ENCODE measurements at places on chromosomes 12 and 14. TPM values are rescaled to one million over a fixed set of nuclear protein-coding genes. Genes with fewer than 3 reads are reported as not detected.

DNA sequence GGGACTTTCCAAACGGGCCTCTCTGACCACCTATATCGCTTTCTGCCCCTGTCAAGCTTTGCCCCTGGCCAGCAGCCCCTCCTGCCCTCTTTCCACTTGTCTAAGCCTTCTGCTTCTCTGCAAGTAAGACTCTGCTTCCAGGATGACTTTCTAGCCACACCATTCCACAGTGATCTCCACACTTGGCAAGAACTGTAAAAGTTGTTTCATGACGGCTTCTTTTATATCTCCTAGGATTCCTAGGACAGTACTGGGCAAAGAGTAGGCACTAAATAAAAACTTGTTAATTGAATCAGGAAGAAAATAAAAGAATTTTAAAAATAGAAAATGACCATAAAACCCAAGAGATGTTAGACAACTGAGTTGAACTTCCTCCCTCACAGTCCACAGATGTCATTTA lies 1.8 kb upstream of the PTPN21 start:
- H3K27me3 ChIP-seq = peaks cover 46% of the 10 kb centered on the region
- no peak overlapping the region for H3K27ac ChIP-seq
- no peak for DNase-seq
- no peaks in the 10 kb centered on the region for H3K36me3 ChIP-seq
- H3K4me3 ChIP-seq = no peak overlapping the region

The KRT81 gene
- total RNA-seq = 1.3 TPM

DNA sequence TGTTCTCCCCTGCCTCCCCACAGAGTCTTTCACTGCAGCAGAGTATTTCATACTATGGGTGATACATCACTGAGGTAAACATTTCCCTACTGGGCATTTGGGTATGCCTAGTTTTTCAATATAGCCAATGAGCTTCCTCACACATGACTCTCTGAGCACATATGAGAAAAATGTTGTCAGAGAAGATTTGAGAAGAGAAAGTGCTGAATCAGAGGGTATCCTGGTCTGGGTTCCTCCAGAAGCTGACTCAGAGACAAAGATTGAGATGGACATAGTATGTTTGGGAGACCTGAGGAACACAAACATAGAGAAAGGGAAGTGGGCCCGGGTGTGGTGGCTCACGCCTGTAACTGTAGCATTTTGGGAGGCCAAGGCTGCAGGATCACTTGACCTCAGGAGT lies 12.6 kb downstream of the SLC8B1 start:
- H3K27me3 ChIP-seq = no peaks in the 10 kb centered on the region
- DNase-seq = no peak
- H3K4me3 ChIP-seq = no peak overlapping the region

DNA sequence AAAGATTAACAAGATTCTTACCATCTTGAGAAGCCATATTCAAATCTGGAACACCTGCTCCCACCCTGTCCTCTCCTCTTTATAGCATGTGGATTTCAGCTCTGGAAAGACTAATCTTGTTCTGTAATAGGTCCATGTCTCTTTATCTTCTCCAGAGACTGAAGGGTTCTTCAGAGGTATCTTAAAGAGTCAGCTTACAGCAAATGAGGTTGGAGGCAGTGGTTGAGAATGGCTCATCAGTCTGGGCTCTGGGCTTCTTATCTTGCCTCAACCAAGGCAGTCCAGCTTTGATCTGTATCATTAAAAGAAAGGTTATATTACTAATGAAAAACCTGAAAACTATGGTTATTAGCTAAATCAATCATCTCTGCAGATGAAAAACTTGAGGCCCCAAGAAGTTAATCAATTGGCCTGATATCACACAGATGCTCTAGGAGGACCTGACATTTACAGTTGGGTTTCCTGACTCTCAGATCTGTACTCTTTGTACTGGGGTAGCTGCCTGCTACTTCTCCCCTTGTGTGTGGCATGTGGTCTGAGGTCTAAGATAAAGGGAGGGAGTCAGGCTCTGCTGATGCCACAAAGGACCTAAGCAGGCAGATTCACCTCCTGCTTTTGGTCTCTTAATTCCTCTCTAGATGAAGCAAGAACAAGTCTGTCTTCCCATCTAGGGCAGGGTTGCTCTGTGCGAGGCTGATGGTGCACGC lies 1.7 kb upstream of the AKAP6 start:
- DNase-seq = peak; percentile 7
- H3K27me3 ChIP-seq = no peaks in the 10 kb centered on the region
- H3K27ac ChIP-seq = no peak overlapping the region
- no peaks in the 10 kb centered on the region for H3K36me3 ChIP-seq

DNA sequence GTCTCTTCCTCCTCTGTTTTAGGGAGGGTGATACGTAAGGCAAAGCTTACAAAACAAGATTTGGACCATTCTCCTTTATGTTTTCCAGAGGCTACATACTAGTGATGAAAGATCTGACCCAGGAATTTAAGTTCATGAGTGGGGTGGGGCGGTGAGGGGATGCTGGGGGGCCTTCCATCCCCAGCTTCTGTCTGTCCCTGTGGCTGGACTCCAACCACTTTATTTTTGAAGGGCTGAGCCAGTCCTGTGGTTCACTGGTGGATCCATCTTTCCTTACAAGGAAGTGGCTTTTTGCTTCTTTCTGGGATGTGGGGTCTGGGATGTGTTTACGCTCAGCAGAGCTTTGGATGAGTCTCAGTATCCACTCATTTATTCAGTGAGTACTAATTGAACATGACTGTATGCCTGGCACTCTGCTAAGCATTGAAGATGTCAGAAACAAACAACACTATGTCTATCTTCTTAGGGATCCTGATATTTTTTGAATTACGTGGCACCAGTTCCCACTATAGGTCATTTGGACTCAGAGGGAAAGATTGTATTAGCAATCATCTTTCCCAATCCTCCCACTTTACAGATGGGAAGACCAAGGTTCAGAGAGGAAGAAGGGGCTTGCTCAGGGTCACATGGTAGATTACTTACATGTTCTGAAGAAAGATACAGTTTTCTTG lies 291.8 kb upstream of the TBX3 start:
- H3K27ac ChIP-seq = no peak overlapping the region
- no peaks in the 10 kb centered on the region for H3K4me1 ChIP-seq
- no peak overlapping the region for H3K4me3 ChIP-seq
- no peak for DNase-seq

- H3K36me3 ChIP-seq = no peaks in the 10 kb centered on the region
- no peaks in the 10 kb centered on the region for H3K27me3 ChIP-seq
- H3K27ac ChIP-seq = no peak overlapping the region
- DNase-seq = no peak
- H3K4me1 ChIP-seq = no peaks in the 10 kb centered on the region
Observed at GRCh38 chr12:1552911-1553491, 41.4 kb downstream of the FBXL14 start.

DNA sequence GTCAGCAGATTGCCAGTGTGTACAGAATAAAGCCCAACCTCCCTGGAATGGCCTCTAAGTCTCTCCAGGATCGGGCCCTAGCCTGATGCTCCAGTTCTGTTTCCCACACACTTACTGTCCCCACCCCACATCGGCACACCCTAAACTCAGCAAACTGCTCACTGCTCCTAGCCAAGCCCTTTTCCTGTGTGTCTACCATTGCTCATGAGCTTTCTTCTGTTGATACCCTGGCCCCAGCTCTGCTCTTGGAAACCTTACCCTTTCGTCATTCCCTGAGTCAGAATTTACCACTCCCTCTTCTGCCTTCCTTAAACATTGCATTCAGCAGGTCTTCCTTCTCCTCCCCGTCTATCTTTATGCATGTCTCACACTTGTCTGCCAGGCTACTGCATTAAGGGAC lies 158.9 kb downstream of the TMX1 start:
- H3K27ac ChIP-seq = no peak overlapping the region
- no peak overlapping the region for H3K4me3 ChIP-seq
- H3K36me3 ChIP-seq = no peaks in the 10 kb centered on the region
- no peaks in the 10 kb centered on the region for H3K27me3 ChIP-seq

- no peaks in the 10 kb centered on the region for H3K4me1 ChIP-seq
- H3K27me3 ChIP-seq = no peaks in the 10 kb centered on the region
- DNase-seq = no peak
- no peak overlapping the region for H3K27ac ChIP-seq
Observed at GRCh38 chr14:50594577-50595316, 34.8 kb downstream of the ATL1 start.

- no peaks in the 10 kb centered on the region for H3K36me3 ChIP-seq
- DNase-seq = no peak
- no peak overlapping the region for H3K27ac ChIP-seq
- no peak overlapping the region for H3K4me3 ChIP-seq
- no peaks in the 10 kb centered on the region for H3K4me1 ChIP-seq
- no peaks in the 10 kb centered on the region for H3K27me3 ChIP-seq
Observed at GRCh38 chr14:49920935-49921334, 28.1 kb downstream of the ARF6 start.

The RNASE1 gene
- total RNA-seq = not detected

DNA sequence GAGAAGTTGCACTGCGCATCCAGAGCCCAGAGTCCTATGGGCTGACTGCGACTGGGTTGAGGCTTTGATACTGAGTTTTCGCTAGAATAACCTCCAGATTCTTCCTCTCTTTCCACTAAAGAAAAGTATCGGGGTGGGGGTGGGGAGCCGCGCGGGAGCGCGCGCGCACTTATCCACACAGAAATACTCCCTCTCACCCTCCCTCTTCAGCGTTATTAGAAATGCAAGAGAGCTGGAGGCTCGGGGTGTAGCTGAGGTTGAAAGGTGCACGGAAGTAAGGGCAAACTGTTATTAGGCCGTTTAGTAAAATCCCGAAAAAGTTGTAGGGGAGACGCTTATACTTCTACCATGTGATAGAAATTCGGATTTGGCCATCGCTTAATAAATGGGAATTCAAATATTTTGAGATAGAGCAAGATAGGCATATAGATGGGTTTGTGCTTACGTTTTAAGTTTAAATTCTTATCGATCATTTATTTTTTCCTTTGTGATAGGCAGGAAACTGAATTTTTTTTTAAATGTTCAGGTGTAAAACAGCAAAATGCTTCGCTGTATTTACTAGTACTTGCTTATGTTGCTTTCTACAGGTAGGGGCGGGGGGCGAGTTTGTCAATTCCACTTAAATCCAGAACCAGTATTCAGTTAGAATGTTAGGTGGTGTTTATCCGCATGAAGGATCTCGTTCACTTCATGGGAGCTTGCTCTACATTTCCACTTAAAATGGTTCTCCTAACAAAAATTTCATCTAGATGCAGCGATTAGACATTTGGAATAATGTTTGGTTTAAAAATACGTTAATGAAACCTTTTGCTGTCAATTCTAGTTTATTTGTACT lies 1.1 kb downstream of the ARHGAP5 start:
- peak; percentile 63 for DNase-seq
- peaks cover 9% of the 10 kb centered on the region for H3K4me1 ChIP-seq
- peak overlapping the region; percentile 93 for H3K4me3 ChIP-seq
- no peaks in the 10 kb centered on the region for H3K27me3 ChIP-seq

The RND1 gene
- 5.6 TPM for total RNA-seq

- no peak overlapping the region for H3K4me3 ChIP-seq
- no peak for DNase-seq
- no peaks in the 10 kb centered on the region for H3K36me3 ChIP-seq
- H3K27me3 ChIP-seq = no peaks in the 10 kb centered on the region
- H3K27ac ChIP-seq = no peak overlapping the region
Observed at GRCh38 chr12:51335931-51336330, 10.5 kb downstream of the CELA1 start.

The CIROP gene
- total RNA-seq = not detected

GRCh38 chr14:100889641-100890040 lies 13.9 kb downstream of the RTL1 start:
- no peaks in the 10 kb centered on the region for H3K27me3 ChIP-seq
- no peak overlapping the region for H3K27ac ChIP-seq
- no peaks in the 10 kb centered on the region for H3K36me3 ChIP-seq
- H3K4me3 ChIP-seq = no peak overlapping the region
- H3K4me1 ChIP-seq = no peaks in the 10 kb centered on the region
- DNase-seq = peak; percentile 5

DNA sequence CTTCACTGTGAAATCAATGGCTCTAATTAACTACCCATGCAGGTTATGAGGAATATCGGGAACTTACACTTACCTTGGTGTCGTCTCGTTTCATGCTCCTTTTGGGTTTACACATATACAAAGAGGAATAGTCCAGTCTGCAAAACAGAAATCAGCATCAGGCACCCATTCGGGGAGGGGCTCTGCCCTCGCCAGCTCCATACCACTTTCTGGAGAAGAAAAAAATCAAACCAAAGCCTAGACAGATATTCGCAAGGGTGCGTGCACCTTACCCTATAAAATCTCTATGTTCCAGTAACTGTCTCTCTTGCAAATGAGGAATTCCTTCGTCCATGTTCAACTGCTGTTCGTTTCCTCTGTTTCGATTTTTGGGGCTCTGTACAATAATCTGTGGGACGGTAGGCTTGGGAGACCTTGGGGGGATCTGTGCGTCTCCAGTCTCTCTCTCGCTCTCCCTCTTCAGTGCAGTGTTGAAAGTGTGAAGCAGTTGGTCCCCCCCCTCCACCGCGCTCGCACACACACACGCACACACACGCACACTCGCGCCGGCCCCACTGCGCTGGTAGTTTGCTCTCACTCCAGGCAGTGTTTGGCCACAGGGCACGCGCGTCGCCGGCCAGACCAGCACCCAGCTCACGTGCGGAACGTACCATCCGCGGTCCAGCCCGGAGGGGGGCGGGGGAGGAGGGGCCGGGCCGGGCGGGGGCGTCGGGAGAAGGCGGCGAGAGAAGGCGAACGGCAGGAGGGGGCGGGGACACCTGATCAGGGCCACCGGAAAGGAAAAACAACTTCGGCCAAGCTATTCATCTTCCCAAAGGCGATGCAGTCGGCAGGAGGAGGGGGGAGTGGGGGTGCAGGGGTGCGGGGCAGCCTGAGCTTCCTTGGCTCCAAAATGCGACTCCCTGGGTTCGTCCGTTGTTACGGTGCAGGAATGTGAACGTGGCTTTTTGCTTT lies at the start of gene BHLHE41:
BHLHE41 (minus strand) TSS at position 592 of the 954 bp plus-strand sequence; CDS start at position 334, 258 bp downstream.
- peaks cover 52% of the 10 kb centered on the region for H3K27me3 ChIP-seq
- H3K4me1 ChIP-seq = peaks cover 35% of the 10 kb centered on the region
- H3K4me3 ChIP-seq = peak within 1 kb of the TSS; percentile 38
- no peaks in the 10 kb centered on the region for H3K36me3 ChIP-seq
- no peak for DNase-seq

The KLRK1 gene
- 543 TPM for total RNA-seq

GRCh38 chr12:132638541-132639408 lies 20.2 kb downstream of the P2RX2 start:
- H3K4me3 ChIP-seq = no peak overlapping the region
- no peak for DNase-seq
- no peaks in the 10 kb centered on the region for H3K27me3 ChIP-seq
- H3K27ac ChIP-seq = no peak overlapping the region

The PHETA1 gene
- total RNA-seq = 3.8 TPM

The CLEC2D gene
- 219 TPM for total RNA-seq

DNA sequence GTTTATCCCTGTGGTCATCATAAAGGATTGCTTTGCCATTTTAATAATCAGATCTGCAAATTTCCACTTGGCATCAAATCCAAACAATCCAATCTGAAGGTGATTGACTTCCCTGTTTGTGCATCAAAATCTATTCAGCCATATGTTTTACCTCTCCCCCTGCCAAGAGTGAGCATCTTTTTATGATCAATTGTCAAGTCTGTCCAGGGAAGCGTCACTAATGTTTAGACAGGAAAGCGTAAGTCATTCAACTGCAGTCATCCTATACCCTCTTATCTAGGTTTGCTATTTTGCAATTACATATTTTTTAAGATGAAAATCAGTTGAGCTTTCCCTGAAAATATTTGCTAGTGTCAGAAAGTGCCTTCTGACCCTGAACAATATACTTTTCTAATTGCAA lies 1224.1 kb upstream of the SEL1L start:
- H3K4me3 ChIP-seq = no peak overlapping the region
- no peaks in the 10 kb centered on the region for H3K36me3 ChIP-seq
- H3K27ac ChIP-seq = no peak overlapping the region
- H3K4me1 ChIP-seq = no peaks in the 10 kb centered on the region
- no peaks in the 10 kb centered on the region for H3K27me3 ChIP-seq

All from natural killer cell (primary cell).